Stromal cell of bone marrow (primary cell): ENCODE measurements at places on chromosomes 7 and 10.

DNA sequence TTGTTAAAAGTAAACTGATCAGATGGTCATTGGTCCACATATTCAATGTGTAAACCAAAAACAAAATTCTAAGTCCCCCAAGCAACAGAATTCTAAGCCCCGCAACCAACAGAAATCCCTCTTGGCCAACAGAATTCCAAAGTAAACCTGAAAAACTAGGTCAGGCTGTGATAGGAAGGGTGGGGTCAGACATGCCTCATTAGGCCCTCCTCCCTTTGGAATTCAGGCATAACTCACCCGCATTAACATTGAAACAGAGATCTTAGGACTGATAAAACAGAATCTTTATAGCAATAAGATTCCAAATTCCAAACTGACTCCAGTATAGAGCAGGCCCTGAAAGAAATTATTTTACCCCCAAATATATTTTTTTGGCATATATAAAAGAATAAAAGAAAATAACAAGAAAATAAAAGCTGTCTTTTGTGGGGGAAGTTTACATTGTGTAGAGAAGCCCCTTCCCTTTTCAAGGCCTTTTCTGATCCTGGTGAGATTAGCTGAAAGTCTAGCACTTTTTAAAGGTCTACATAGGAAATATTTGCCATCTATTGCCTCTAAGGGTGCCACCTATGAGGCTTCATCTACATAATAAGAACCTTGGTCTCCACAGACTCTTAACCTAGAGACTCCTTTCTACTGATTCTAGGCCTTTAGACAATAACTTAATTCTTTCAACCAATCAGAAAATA, 30.5 kb downstream of the GNAT3 start:
- no peak for DNase-seq

DNA sequence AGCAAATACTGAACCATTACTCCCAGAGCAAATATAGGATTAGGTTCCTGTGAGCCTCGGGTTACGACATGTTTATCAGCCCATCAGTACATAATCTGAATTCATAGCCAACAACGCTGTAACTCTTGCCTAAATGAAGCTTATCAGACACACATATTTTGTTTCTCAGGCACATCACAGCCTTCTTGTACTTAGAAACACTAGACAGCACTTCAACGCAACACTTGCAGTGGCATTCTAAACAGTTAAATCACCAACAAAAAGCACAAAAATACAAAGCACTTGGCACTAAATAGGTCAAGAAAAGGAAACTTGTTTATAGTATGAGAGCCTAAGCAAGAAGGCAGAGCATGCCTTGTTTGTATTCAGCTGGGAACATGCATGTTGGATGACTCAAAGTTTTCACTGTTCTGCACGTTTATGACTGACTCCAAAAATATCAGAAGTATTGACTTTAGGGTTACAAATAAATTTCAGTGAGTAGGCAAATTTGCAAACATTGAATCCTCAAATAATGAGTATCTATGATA, 75.0 kb downstream of the VPS50 start:
- DNase-seq = peak; percentile 40

- no peak for DNase-seq
Observed at GRCh38 chr7:64611717-64612116, 48.8 kb upstream of the ZNF680 start.

DNA sequence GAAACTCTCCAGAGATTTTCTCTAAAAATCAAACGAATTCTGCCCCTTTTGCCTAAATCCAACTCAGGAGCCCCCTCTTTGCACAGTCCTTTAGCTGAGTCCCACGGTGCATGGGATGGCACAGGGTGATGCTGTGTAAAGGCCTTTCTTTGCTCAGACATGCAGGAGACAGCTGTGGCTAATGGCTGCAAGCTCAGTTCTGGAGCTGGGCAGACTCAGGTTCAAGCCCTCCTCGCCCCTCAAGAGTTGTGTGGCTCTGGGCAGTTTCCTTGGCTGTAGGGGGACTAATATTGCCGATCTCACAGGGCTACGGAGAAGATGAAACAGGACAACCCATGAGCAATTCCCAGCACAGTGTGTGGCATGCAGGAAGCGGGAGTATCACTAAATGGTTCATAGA, 42.6 kb downstream of the CLEC2L start:
- no peak for DNase-seq

- no peak for DNase-seq
Observed at GRCh38 chr10:43874984-43875383, 226.3 kb upstream of the ZNF32 start.

- DNase-seq = no peak
Observed at GRCh38 chr10:62443866-62444265, 69.7 kb downstream of the ZNF365 start.

GRCh38 chr7:23343806-23344475, 44.8 kb downstream of the MALSU1 start:
- DNase-seq = no peak

- no peak for DNase-seq
Observed at GRCh38 chr7:158369866-158370265, 217.8 kb downstream of the PTPRN2 start.

GRCh38 chr10:59905731-59906416, 482 bp downstream of the CCDC6 start:
- no peak for DNase-seq

- peak; percentile 89 for DNase-seq
Observed at GRCh38 chr10:114869520-114869892, 47.9 kb downstream of the FHIP2A start.

DNA sequence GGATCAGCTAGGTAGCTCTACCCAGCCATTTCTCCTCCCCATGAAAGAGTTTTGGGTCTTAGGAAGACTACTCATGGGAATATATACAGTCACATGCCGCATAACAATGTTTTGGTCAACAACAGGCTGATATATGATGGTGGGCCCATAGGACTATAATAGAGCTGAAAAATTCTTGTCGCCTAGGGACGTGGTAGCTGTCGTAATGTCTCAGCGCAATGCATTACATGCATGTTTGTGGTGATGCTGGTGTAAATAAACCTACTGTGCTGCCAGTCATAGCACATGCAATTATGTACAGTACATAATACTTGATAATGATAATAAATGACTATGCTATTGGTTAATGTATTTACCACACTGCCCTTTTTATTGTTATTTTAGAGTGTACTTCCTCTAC, 78.2 kb upstream of the DLX6 start:
- no peak for DNase-seq

- no peak for DNase-seq
Observed at GRCh38 chr10:44417761-44418160, 32.9 kb upstream of the CXCL12 start.

GRCh38 chr10:11715815-11716494, 26.2 kb upstream of the ECHDC3 start:
- DNase-seq = peak; percentile 10

DNA sequence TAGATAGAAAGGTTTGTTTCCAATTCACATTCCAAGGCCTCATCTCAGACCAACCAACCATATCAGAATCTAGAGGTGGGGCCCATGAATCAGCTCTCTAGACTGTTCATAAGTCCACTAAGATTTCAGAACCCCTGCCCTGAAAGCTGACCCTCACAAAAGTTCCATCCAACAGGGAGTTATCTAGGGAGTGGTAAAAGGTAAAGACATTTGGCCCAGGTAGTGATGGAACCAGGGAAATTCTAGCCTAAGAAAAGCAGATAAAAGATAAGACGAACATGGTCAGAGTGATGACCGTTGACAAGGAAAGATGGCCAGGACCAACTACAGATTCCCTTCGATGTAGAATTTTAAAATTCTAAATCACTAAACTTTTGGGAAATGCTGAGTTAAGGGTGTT, 198.0 kb upstream of the NEBL start:
- DNase-seq = no peak

DNA sequence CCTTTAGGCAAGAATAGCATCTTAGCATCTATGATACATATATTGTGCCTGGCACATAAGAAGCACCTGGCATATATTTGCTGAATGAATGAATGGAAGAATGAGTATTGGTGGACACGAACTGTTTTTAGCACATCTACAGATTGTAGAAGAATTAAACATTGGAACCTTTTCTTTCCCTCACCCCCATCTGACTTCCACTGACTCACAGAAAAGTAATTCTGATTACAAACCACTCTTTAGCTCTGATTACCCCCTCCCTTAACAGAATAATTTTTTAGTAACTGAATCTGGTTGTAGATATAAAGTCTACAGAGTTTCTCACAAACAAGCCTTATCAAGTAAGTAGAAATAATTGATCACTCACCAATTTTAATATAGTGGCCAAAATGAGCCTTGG, 31.9 kb downstream of the SLC26A4 start:
- no peak for DNase-seq

GRCh38 chr7:20561908-20562307, 53.6 kb upstream of the ABCB5 start:
- no peak for DNase-seq

- DNase-seq = peak; percentile 69
Observed at GRCh38 chr7:47285860-47286491, 295.9 kb downstream of the TNS3 start.

- DNase-seq = no peak
Observed at GRCh38 chr10:55311848-55312635, 511.0 kb upstream of the PCDH15 start.

GRCh38 chr10:121833387-121833786, 94.4 kb downstream of the ATE1 start:
- DNase-seq = no peak

DNA sequence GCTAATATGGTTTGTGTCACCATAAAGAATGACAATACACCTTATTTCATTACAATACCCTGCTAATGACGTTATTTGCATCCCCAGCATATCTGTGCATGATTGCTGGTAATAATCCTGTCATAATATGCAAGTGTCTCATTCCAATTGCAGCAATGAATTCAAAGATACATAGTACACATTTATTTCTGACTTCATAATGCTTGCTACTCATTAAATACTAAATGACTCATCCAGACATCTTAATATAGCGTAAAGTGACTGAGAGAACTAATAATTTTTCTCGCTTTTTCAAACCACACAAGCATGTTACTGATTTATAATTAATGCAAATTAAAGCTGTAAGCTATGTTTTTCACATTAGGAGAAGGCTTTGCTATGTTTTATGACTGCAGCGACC, 234.7 kb upstream of the MDFIC start:
- DNase-seq = no peak

DNA sequence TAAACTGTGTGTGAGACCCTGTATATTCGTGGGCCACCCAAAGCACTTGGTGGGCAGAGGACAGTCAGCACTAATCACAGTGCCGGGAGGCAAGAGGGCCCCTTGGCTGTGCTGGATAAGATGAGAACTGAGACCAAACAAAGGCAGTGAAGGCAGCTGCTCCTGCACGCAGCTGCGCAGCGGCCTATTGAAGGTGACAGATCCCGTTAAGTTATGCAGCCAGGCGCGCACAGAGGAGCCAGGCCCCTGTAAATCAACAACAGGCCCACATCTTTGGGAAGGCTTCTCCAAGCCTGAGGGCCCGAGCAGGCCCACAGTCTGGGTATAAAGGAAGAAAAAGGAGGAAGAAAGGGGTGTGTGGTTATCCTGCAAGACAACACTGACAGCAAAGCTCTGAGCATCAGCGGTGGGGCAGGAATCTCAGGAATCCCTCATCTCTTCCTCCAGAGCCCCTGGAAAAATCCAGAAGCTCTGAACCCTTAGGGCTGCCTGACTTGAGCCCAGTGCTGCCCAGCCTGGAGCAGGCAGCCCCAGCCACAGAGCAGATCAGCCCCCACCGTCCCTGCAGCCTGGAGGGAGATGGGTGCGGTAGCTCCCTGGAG, 154.2 kb downstream of the ARHGAP12 start:
- DNase-seq = no peak

DNA sequence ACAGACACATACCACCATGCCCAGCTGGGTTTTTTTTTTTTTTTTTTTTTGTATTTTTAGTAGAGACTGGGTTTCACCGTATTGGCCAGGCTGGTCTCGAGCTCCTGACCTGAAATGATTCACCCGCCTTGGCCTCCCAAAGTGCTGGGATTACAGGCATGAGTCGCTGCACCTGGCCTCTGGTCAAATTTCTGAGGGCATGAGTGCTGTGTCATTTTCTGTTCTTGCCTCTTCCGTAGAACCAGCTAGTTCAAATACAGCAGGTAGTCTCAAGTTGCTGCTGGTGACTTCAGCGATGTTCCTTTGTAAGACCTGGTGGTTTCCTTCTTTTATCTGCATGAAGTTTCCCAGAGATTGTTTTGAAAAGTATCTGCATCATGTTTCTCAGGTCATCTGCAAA, 134.8 kb upstream of the SHH start:
- no peak for DNase-seq

GRCh38 chr7:39667341-39667923, 44.1 kb downstream of the RALA start:
- no peak for DNase-seq

- DNase-seq = no peak
Observed at GRCh38 chr7:115477193-115477651, 553.3 kb downstream of the TFEC start.

- no peak for DNase-seq
Observed at GRCh38 chr10:72545546-72545945, 80.3 kb downstream of the MICU1 start.
